ENCODE measurements at places on chromosomes 3 and 15.

GRCh38 chr3:30989276-30990030 is 95.0 kb upstream of the GADL1 start:
- DNase-seq: no peak

GRCh38 chr3:183527428-183528379 is 27.8 kb downstream of the KLHL6 start:
- no peak for DNase-seq

- no peak for DNase-seq
These were observed 201.8 kb downstream of the CACNA2D3 start for GRCh38 chr3:54324103-54324502.

DNA sequence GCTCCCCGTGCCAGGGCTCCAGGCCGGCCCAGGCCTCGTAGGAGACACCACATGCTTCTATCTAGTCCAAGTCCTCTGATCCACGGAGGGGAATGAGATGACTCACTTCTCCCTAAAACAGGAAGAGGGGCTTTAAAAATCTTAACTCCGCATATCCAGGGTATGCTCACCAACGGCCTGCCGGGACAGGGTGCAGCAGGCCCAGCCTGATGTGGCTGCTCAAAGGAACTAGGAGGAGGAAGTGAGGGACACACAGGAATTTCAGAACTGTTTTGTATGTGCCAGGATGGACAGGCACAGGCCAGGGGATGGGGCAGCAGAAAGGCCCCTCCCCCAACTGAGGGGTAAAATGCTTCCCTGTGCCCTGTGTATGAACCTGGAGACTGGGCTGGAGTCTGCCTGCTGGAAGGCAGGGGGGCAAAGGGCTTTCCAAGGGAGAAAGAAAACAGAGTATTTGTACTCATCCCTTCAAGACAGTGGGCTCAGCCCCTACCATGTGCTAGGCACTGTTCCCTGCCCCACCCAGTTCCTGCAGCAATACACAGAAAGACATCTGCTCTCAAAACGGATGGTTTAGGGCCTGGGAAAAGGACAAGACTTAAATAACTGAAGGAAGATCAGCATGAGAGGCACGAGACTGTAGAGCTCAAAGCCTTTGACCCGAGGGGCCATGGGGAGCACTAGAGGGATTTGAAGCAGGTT is 22.1 kb downstream of the CHDH start:
- no peak for DNase-seq

DNA sequence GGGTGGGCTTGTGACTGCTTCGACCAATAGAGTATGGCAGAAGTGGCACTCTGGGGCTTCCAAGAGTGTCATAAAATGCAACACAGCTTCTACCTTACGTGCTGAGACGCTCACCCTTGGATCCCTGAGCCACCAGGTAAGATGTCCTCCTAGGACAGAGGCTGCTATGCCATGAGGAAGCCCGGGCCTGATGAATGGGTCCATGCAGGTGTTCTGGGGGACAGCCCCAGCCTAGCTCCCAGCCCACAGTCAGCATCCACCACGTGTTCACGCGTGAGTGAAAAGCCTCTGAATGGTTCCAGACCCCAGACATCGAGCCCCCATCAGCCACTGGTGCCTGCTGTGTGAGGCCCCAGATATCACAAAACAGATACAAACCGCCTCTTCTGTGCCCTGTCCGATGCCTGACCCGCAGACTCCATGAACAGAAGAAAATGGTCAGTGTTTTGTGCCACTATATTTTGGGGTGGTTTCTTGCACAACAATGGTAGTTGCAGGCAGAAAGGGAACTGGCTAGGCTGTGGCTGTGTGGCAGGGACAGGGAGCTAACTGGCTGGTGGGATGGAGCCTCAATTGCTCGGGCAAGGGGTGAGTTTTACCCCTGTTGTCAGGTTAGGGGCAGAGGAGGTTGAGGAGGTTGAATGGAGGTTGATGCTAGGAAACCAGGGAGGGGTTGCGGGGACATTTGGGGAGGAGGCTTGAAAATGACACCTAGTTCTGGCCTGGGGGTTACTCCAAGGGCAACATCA is 92.2 kb downstream of the LINGO1 start:
- DNase-seq: no peak

- DNase-seq: no peak
These were observed 66.1 kb downstream of the NOX5 start for GRCh38 chr15:69080295-69081248.

DNA sequence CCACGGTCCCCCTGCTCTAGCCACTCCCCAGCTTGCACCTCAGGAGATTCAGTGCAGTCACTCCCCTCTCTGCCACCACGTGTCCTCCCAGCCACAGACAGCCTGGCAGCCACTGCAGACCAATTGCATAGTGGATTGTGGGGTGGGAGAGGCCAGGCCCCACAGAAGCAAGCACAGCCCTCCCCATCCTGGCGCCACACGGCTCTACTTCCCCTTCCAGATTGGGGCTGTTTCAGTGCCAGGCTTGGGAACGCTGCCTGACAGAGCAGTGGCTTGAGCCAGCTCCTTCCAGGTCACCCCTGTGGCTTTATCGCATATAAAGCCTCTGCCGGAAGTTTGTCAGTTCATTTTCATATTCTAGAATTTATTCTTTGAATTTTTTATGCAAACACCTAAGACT is 90.7 kb downstream of the TMEM266 start:
- no peak for DNase-seq

DNA sequence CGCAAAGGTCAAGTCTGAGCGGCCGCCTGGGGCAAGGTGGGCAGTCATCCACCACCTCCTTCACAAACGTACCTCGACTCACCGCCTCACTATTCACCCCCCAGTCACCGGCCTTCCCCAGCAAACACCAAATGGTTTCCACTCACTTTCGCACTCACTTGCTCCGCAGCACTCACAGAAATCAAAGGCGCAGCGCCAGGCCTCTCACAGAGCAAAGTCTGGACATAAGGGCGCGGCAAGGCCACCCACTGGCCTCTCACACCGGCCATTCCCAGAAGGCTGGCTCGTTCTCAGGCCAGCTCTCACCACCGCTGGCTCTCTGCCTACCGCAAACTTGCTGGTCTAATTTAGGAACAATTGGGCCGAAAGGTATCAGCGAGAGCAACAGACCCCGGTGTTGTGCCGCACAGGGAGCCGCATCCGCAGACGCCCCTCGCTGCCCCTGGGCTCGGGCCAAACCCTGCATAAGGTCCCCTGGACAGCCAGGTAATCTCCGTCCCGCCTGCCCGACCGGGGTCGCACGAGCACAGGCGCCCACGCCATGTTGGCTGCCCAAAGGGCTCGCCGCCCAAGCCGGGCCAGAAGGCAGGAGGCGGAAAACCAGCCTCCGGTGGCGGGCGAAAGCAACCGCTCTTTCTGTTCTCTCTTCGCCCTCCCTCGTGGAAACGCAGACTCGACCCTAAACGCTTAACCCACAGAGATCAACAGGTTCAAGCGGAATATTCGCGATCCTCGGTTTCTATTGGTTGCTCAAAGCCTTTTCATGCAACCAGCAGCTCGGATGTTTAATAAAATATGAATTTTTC is 2.9 kb downstream of the SHOX2 start:
- DNase-seq: no peak

DNA sequence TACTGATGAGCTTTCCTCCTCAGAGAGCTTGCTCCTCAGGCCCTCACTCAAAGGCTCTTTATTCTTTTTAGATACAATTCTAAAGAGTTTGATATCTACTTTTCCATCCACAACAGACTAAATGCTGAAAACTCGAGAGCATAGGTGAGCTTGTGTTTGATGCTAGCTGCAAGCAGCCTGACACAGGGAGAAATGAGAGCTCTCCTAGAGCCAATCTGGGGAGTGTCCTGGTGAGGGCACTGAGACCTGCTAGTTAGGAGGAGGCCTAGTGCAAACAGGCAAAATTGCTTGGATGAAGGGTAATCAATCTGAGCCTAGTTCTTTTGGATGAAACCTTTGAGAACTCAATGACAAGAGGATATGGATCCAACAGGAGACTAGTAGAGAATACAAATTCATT is 300.8 kb downstream of the ZBTB20 start:
- DNase-seq: no peak

- DNase-seq: no peak
These were observed 26.2 kb upstream of the RAF1 start for GRCh38 chr3:12689997-12690711.

DNA sequence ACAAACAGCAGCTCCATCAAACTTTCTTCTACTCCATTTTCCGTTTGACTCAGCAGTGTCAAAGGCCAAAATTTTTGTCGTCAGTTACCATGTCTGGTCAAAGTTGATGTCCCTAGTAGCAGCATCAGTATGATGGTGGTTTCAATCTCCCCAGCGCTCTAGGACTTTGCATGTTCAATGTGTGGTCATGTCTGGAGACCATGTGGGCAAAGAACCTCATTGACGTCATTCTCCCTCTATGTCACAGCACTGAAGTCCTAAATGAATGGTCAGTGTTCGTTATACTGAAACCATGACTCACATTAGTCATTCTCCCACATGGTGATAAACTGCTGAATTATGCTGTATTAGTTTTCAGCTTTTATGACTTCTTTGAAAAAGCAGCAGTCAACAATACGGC is 23.2 kb downstream of the SHC4 start:
- DNase-seq: peak; percentile 60

DNA sequence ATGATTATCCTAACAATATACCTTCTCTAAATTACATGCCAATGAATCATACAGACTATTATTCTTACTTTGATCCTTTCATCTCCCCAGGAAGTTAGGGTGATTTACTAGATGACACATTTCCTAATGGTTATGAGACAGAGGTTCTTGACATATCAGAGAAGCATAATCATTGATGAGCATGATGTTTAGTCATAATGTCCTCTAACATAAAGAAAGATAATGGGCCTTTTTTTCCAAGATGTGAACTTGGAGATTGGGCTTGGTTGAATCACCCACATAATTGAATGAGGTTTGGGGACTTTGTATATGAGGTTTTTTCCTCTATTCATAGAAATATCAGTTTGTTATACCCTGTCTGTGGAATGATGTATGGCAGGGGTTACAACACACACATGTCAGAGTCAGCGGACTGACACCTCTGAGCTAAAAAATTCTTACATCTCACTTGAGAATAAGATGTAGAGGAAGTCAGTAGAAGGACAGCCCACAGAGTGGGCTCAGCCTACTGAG is 69.7 kb upstream of the DCBLD2 start:
- DNase-seq: no peak

- no peak for DNase-seq
These were observed 14.6 kb upstream of the MME start for GRCh38 chr3:155065537-155065936.

GRCh38 chr3:119898478-119899191 is 116.7 kb downstream of the NR1I2 start:
- DNase-seq: no peak

GRCh38 chr15:74812533-74812932 is at the start of gene LMAN1L:
Gene LMAN1L, plus strand, starts transcription at chr15:74812835. Its CDS starts 20 bp downstream, at chr15:74812855.
- no peak for DNase-seq

GRCh38 chr3:38554127-38554827 is 58.1 kb downstream of the EXOG start:
- no peak for DNase-seq

DNA sequence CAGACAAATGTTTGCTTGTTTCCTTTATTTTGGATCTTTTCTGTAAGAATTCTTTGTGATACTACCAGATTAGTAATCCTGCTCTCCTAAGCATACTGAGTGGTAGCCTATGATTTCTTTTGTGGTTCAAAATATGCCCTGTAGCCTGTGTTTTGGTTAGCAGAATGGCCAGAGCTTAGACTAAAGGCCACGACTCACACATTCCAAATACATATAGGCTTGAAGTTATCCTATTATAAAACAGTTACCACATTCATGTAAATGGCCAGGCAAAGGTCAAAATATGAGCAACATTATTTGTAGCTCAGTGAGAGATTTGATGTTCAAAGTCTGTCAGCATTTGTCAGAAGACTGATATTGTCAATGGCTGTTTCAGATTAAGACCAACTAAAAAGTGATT is 84.5 kb downstream of the MITF start:
- no peak for DNase-seq

All from amniotic stem cell (primary cell).